ENCODE measurements at places on chromosomes 11 and 22.

DNA sequence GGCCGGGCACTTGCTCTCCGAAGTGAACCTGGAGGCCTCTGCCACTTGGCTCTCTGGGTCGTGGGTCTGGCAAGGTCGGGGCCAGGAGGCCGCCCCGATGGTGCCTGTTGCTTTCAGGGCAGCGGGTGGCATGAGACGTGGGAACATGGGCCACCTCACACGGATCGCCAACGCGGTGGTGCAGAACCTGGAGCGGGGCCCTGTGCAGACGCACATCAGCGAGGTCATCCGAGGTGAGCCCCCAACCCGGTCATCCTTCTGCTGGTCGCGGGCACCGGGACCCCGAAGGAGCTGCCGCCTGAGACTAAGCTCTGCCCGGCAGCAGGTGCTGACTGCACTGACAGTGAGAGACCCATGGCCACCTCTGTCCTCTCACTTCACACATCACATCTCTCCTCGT is 40.0 kb downstream of the SBF1 start:
- no peak for DNase-seq

DNA sequence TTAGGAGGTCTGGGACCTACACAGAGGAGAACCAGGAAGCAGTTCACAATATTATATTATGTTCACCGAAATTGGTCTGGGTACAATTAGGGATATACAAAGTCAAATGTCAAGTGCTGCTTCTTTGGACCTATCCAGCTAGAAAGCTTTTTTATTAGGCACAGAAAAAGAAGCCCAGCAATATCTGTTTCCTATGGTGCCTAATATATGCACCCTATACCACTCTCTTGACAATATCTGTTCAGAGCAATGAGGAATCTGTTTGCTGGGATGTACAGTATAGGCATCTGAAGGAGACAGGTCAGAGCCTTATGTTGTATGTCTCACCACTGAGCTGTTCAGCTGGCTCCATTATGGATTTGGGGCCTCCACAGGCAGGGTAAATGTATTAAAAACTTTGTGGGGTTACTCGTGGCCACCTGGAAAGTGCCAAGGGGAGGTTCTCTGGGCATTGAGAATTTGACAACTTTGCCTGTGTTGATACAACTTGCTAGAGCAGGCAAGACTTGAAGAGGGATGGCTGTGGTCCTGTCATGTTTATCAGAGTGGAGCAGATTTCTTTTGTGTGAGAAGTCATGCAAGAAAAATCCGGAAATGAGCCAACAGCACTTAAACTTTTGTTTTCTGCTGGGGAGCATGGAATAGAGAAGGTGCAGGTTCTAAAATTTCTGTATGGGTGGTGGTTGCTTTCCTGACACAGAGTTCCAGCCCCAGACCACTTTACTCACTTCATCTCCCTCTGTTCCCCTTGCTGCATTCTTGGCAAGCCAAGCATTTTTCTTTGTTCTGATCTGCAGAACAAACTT is 10.1 kb downstream of the STIM1 start:
- DNase-seq, result peak; percentile 64

- no peak for DNase-seq
Observed at GRCh38 chr22:49198705-49199084, 629.0 kb downstream of the BRD1 start.

DNA sequence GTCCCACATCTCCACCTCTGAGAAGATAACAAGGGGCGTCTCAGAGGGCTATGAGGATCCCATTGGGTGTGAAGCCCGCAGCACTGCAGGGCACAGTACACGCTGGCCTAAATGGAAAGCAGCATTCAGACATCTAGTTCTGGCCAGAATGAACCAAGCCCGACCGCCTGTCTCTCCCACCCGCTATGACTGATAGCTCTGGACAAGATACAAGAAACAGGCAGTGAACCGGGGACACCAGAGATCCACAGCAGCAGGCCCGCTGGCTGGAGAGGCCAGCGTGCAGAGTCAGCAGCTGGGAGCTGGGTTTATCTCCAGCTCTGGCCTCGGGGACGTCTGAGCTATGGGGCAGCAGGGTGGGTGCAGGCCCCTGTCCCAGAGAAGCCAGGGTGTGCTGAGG is 9.6 kb downstream of the CERK start:
- DNase-seq, result no peak

DNA sequence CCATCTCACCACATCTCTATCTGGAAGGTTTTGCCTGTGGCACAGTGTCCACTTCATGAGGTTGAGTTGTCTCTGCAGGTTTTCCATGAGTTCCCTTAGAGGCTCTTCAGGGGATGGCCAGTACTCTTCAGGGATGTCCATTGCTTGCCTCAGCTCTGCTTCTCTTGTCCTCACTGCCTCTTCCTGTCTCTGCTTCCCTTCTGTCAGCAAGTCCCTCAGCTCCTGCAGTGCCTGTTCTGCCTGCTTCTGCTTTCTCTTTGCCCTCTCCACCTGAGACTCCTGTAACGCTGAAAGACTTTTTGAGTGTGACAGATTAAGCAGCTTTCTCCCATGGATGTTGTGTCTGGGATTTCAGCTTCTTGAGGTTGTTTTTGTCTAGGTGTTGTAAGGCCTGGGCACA is 38.2 kb upstream of the MRPL17 start:
- no peak for DNase-seq

- peak; percentile 38 for DNase-seq
Observed at GRCh38 chr11:74689666-74690065, 41.6 kb downstream of the CHRDL2 start.

DNA sequence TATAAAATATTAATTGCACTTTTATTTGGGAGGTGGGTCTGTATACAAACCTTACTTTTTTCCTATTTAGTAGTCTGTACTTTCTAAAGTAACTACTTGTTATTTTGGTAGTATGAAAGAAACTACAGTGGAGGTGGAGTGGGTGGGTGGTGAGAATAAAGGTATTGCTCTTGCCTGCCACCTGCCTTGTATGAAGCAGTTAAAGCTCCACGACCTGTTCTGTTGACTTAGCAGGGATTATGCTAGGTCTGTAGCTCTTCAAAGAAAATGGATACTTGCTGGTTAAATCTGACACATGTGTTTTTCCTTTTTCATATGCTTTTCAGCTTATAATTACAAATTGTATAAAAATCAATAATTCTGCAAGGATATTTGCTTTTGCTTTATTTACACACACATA is 111.9 kb downstream of the EHF start:
- DNase-seq, result no peak

DNA sequence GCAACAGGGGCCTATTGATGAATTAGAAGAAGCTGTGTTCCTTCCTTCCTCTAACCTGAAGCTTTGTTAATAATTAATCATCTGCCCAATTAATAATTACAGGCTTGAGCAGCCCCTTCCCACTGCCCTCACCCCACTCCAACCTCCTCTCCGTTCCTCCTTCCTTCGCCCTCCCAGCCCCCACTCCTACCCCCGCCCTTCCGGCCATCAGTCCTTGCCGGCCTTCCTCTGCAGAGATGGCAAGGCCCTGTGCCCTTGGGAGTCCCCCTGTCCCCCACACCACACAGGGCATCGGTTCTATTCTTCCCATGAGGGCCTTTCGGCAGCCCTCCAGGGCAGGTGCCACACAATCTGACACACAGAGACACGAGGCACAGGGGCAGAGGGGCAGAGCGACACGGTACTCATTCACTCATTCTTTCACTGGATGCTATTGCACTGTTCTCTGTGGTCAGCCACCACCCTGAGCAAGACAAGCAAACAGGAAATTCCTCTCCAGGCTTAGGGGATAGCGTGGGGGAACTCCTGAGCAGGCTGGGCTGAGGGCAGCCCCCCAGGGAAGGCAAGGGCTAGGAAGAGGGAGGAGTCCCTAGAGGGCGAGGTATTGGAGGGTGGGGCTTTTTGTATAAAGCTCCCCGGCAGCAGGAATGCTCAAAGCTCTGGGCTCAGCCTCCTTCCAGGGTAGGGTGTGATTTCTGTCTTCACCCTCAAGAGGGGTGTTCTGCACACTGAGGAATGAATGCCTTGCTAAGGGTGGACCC is 14.7 kb downstream of the MGAT3 start:
- peak; percentile 71 for DNase-seq

DNA sequence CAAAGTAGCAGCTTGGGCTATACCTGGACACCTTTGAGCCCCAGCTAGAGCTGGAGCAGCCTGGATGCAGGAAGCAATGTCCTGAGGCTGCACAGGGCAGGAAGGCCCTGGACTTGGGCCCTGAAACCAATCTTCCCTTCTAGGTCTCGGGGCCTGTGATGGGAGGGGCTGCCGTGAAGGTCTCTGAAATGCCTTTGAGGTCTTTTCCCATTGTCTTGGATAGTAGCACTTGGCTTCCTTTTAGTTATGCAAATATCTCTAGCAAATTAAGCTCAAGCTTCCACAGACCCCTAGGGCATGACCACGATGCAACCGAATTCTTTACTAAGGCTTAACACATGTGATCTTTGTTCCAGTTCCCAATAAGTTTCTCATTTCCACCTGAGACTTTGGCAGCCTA is 40.0 kb downstream of the LINC01488 start:
- no peak for DNase-seq

Measured in fibroblast of skin of right biceps (primary cell).